ENCODE measurements at places on chromosomes 16 and 17.
A peak's percentile ranks its signal among the peaks of the same experiment; 100 is the strongest.

- no peak for DNase-seq
Observed at GRCh38 chr16:50351116-50351515, 17.7 kb downstream of the BRD7 start.

GRCh38 chr17:77437017-77437416 lies 296.2 kb downstream of the SEC14L1 start:
- DNase-seq = no peak

DNA sequence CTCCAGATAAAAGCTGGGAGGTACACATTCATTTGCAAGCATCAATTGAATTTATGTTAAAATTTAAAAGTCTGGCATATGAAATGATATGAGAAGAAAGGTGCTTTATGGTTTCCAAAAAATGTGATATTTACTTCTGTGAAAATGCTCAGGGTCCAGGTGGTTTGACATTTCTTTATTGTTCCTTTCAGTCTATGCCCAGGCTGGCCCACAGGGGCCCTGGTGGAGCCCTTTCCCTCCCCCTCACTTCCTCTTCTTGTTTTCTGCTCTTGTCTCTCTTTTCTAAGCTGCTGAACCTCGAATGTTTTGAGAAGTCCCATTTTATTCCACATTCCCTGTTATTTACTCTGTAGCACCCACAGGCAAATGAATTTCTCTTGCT lies 127.8 kb downstream of the HS3ST3B1 start:
- DNase-seq = no peak

- DNase-seq = no peak
Observed at GRCh38 chr16:85995541-85996423, 96.8 kb downstream of the IRF8 start.

- no peak for DNase-seq
Observed at GRCh38 chr17:43917348-43918025, 10.2 kb upstream of the MPP2 start.

DNA sequence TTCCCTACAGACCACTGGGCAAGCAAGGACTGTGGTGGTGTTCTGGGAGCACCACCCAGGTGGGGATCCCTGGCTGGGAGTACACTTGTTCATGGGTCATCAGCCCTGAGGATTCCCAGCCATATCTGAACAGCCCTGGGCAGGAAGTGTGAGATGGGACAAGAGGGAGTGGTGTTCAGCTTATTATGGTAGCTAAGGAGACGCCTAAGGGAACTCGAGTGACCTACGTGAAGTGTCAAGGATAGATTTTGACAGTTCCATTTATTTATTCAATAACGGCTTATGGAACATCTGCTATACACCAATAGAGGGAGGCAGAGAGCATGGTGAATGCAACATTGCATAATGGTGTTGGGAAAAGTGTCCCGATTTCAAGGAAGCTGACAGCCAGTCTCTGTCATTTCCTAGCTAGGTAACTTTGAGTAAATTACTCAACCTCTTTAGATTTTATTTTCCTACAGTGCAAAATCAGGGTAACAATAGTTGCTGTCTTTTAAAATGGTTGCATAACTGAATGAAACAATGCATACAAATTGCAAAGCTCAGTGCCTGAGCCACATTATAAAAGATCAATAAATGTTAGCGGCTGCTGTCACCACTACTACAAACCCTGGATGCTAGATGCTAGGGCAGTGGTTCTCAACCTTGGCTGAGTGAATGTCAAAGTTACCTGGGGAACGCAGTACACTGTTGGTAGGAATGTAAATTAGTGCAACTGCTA lies 534.1 kb downstream of the GRIN2A start:
- DNase-seq = no peak

DNA sequence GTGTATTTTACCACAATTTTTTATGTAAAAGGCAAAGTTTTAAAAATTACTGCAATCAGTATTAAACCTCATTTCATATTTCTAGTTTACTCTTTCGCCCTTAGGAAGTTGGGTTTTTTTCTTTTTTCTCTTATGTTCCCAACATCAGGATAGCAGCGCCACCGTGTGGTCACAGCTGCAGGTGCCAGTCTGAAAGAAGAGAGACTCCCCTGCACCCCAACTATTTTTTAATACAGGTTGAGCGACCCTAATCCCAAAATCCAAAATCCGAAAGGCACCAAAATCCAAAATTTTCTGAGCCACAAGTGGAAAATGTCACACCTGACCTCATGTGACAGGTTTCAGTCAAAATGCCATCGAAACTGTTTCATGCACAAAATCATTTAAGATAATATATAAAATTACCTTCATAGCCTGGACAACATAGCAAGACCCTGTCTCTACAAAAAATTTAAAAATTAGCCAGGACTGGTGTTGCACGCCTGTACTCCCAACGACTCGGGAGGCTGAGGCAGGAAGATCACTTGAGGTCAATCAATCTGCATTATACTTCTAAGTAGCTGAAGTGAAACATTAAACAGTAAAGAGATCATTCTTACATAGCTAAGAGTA lies 21.8 kb upstream of the ASGR2 start:
- peak; percentile 44 for DNase-seq

GRCh38 chr16:57755726-57756423 lies 20.3 kb downstream of the KATNB1 start:
- DNase-seq = no peak

DNA sequence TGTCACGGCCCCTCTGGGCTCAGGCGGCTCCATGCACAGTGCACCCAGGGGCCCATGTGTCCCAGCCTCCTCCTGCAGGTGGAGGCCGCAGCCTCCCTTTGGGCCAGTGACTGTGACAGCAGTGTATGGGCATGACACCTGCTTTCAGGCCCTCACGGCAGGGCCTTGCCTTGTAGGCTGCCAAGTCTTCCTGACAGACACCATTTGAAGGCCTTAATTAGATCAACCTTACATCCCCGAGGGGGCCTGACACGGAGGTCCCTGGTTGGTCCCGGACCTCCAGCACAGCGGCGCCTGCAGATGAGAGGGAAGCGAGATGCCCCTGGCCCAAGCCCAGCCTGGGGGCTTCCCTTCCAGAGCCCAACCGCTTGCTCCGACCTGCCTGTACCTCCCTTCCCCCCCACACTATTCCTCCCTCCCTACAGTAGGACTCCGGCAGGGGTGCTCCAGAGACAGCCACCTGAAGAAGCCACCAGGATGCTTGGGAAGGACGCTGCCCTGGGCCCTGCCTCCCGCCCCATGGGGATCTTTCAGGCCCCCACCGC lies 31.9 kb downstream of the BAIAP2 start:
- DNase-seq = no peak
